GM12864 (cell line): ENCODE measurements at places on chromosomes 7 and 10.

DNA sequence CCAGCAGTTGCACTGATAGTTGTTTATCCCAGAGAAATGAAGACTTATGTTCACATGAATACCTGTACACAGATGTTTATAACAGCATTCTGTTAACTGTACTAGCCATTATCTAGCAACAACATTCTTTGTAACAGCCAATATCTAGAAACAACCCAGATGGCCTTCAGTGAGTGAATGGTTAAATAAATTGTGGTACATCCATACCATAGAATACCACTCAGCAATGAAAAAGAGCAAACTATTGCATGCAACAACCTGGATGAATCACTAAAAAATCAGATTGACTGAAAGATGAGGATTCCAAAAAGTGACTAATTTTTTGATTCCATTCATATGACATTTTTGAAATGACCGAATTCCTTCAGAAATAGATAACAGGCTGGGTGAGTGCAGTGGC lies 360.3 kb downstream of the MALRD1 start:
- DNase-seq: no peak

- no peak for DNase-seq
These were observed 44.0 kb upstream of the PDLIM1 start for GRCh38 chr10:95334805-95335144.

- DNase-seq: no peak
These were observed 33.7 kb downstream of the R3HCC1L start for GRCh38 chr10:98168147-98168546.

GRCh38 chr7:130896898-130897514 lies 163.0 kb upstream of the KLF14 start:
- DNase-seq: no peak

DNA sequence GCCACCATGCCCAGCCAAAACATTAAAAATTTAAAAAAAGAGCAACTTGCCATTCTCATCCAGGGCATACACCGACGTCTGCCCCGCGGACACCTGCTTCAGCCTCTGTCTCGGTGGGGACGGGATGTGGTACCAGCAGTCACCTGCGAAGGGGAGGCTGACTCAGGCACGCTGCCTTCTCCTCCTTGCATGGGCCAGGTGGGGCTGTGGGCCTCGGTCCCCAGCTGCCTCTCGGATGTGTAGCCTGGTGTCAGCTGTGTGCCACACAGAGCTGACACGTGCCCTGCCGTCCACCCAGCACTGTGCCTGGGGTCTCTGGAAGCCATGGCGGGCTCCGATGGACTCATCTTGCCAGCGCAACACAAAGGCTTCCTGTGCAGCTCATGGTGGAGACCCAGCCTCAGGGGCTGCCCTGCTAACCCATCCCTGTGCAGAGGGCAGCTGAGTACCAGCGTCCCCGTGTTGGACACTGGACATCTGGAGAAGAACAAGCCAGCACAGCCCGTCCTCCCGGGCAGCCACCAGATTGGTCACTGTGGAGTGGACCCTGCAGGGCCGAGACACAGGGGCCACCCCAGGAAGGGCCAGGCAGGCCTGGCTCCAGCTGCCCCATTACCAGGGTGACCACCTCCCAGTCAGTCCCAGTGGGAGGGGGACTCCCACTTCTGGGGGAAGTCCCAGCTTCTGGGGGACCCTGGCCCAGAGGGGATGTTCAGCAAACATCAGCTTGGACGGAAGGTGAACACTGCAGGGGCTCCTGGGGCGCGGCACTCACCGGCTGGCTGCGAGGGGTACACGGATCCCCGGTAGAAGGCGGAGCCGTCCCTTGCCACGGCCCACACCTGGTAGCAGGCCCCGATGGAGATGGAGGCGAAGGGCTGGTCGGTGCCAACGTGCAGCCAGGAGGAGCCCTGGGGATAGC lies 10.6 kb downstream of the BHLHA15 start:
- no peak for DNase-seq
